Fibroblast of lung (primary cell): ENCODE measurements at places on chromosomes 11 and 22. TPM values are rescaled to one million over a fixed set of nuclear protein-coding genes. Genes with fewer than 3 reads are reported as not detected.
A peak's percentile ranks its signal among the peaks of the same experiment; 100 is the strongest.

Gene CHRM1
- not detected in 2 replicates for total RNA-seq

Gene SAA2
- not detected in 2 replicates for total RNA-seq

Gene ALDH3B1
- total RNA-seq: 24.9 and 57.6 TPM in 2 replicates

Gene HEPHL1
- not detected in 2 replicates for total RNA-seq

Gene SLC37A2
- 0.26 and 0.83 TPM in 2 replicates for total RNA-seq

Gene HPS4
- total RNA-seq: 29.3 and 37.7 TPM in 2 replicates

Gene CCDC87
- 0.26 and 0.33 TPM in 2 replicates for total RNA-seq

- H3K4me3 ChIP-seq: peak overlapping the region; percentile 98
- peaks cover 12% of the 10 kb centered on the region for H3K36me3 ChIP-seq
- peak overlapping the region; percentile 90 for H3K27ac ChIP-seq
- no peaks in the 10 kb centered on the region for H3K27me3 ChIP-seq
- peaks cover 9% of the 10 kb centered on the region for H3K4me1 ChIP-seq
Measured at GRCh38 chr22:36385491-36386350, 2.0 kb downstream of the MYH9 start.

DNA sequence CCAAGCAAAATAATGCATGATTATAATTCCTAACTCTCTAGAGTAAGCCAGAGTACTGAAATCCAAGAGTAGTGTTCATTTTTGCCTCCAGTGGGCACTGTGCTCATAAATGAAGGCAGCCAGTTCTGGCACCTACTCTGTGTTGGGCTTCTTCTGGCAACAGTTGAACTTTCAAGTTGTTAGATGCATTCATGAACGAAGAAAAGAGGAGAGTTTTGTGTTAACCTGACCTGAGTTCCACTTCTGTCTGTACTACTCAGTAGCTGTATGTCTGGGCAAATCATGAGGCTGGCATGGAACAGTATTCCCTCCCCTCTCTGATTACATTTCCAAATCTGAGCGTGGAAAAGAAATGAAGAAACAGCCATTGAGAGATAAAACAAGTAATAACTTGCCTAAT is 20.3 kb upstream of the TENM4 start:
- H3K36me3 ChIP-seq: no peaks in the 10 kb centered on the region
- no peak overlapping the region for H3K27ac ChIP-seq
- DNase-seq: peak; percentile 57
- H3K4me1 ChIP-seq: no peaks in the 10 kb centered on the region
- H3K4me3 ChIP-seq: no peak overlapping the region
- peaks cover under 1% of the 10 kb centered on the region for H3K27me3 ChIP-seq

- H3K4me3 ChIP-seq: no peak overlapping the region
- no peak overlapping the region for H3K27ac ChIP-seq
- H3K4me1 ChIP-seq: no peaks in the 10 kb centered on the region
- H3K27me3 ChIP-seq: peaks cover 5% of the 10 kb centered on the region
- no peaks in the 10 kb centered on the region for H3K36me3 ChIP-seq
- DNase-seq: peak; percentile 68
Measured at GRCh38 chr11:71420455-71421241, 27.5 kb downstream of the DHCR7 start.

DNA sequence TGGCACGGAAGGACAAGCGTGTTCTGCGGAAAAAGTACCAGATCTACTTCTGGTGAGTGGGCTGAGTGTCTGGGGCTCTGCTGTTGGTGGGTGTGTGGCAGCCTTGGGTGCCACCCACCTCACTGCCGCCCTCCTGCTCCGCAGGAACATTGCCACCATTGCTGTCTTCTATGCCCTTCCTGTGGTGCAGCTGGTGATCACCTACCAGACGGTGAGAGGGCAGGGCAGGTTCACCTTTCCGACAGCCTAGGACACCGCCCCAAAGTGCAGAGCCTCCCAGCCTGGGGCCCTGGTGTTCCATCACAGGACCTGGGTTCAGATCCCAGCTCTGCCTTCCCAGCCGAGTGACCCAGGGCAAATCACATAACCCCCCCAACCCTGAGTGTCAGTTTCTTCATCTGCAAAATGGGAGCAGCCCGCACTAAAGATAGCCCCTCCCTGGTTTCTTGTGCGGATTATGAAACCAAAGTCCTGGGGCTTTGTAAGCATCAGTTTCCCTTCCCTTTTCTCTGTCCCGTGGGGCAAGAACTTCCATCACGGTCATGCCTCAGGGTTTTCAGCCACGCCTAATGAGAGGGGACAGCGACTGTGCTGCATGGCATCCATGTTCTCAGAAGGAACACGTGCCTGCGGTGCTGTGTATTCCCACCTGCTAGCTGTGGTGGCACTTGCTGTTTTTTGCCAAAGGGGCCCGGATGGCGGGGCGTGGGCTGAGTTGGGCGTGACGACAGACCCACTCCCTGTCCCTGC is 9.8 kb upstream of the TAGLN start:
- no peak for DNase-seq
- no peak overlapping the region for H3K27ac ChIP-seq
- peaks cover 23% of the 10 kb centered on the region for H3K36me3 ChIP-seq
- no peaks in the 10 kb centered on the region for H3K4me1 ChIP-seq
- H3K27me3 ChIP-seq: no peaks in the 10 kb centered on the region

DNA sequence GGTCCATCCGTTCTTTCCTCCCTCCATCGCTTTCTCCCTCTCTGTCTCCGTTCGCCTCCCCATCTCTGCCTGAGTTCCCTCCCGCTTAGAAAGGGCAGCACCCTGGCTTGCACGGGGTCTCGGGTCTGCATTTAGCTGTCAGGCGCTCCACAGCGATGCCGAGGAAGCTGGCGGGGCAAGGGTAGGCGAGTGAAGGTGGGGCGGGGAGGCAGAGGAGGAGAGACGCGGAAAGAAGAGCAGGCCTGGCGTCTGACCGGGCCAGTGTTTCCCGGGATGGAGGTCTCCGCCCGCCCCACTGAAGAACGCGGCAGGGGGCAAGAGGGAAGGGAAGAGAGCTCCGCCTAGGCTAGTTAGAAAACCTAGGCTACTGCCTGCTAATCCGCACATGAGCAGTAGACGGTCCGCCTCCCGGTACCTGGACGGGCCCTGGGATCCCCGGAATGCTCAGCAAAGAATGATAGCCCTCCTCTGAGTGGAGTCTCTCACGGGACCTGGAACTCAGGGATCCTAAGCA is 3922.5 kb upstream of the OR11H1 start:
- DNase-seq: no peak
- H3K36me3 ChIP-seq: no peaks in the 10 kb centered on the region
- H3K4me1 ChIP-seq: no peaks in the 10 kb centered on the region
- H3K4me3 ChIP-seq: no peak overlapping the region
- H3K27me3 ChIP-seq: no peaks in the 10 kb centered on the region

DNA sequence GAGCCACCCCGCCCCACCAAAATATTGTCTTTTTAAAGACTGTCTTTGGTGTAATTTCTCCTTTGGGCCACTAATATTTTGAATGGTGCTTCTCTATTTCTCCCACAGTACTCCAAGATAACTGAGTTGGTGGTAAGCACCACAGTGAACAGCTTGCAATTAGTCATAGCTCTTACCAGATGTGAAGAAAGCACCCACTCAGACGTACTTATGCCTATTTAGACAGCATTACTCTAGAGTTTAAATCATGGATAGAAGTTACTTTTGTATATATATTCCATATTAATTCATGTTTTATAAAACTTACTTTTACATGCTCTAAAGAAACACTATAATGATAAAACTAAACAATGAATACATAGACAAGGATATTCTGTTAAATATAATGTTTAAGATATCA is 12.7 kb downstream of the ANO3 start:
- DNase-seq: peak; percentile 59
- H3K4me1 ChIP-seq: no peaks in the 10 kb centered on the region
- no peaks in the 10 kb centered on the region for H3K36me3 ChIP-seq
- no peak overlapping the region for H3K4me3 ChIP-seq
- no peak overlapping the region for H3K27ac ChIP-seq
